ENCODE measurements at places on chromosomes 1 and 21.

- H3K27ac ChIP-seq = peak overlapping the region; percentile 76
- no peak for DNase-seq
- H3K4me1 ChIP-seq = no peaks in the 10 kb centered on the region
- H3K4me3 ChIP-seq = peak overlapping the region; percentile 25
- H3K36me3 ChIP-seq = no peaks in the 10 kb centered on the region
These were observed 625 bp downstream of the KLHDC7A start for GRCh38 chr1:18481190-18481920.

DNA sequence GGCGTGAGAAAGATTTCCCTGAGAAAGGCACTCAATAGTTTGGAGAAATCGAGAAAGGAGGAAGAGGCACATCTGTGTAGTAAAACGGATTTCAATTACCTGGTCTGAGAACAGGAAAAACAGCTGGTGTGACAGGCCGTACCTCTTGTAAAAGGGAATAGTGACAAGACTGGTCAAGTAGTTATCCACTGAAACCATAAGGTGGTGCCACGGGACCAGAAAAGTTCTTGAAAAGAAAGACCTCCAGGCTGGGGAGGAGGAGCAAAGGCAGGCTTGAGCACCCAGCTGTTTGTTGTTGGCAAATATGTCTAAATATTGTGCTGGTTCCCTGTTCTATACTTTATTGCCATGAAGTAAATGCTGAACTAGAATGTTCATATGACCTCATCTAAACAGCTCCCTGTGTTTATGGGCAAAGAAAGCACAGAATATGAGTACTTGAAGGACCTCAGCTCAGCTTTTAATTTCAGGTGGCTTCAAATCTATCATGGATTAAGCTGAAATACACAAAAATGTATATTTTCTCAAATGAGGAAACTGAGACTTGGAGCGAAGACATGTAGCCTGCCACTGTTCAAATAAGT, 4.0 kb downstream of the HAO2 start:
- no peak overlapping the region for H3K27ac ChIP-seq
- peaks cover 4% of the 10 kb centered on the region for H3K4me1 ChIP-seq
- no peak for DNase-seq
- H3K27me3 ChIP-seq = no peaks in the 10 kb centered on the region

DNA sequence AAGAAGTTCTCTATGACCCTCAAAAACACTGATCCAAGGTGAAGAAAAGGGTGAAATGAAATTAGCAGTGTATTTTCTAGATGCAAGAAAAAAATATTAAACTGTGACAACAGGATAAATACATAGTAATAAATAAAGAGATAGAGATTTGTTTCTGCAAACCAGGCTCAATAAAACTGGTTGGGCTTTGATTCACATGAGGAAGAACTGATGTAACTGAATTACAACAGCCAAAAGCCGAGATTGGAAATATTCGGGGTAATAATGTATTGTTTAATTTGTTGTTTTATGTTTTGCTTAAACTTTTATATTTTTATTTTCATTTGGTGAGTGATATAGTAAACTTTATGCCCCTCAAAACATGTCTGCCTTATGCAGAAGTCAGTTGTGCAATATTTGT, 285.0 kb downstream of the BRINP3 start:
- H3K36me3 ChIP-seq = no peaks in the 10 kb centered on the region
- no peak overlapping the region for H3K4me3 ChIP-seq
- no peak overlapping the region for H3K27ac ChIP-seq
- no peaks in the 10 kb centered on the region for H3K4me1 ChIP-seq
- H3K27me3 ChIP-seq = no peaks in the 10 kb centered on the region

GRCh38 chr1:208192995-208193394, 51.2 kb downstream of the PLXNA2 start:
- no peak for DNase-seq
- H3K27ac ChIP-seq = no peak overlapping the region
- H3K27me3 ChIP-seq = no peaks in the 10 kb centered on the region
- H3K4me3 ChIP-seq = no peak overlapping the region

DNA sequence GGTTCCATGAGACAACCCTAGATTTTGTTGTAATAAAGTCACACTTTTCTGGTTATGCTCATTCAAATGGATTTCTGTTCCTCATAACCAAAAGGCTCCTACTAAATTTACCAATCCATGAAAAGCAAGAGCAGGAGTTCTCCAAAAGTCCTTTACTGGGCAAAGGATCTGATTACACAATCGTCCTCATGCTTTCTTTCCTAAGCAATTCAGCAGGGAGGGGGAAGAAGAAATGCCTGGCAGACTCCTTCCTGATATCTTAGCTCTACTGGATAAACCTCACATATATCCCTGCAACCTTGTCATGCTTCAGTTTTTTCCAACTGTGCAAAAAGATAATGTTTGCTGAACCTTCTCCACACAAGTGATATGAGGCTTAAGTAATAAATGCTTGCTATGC, 67.6 kb upstream of the GUCA2B start:
- H3K4me1 ChIP-seq = no peaks in the 10 kb centered on the region
- H3K4me3 ChIP-seq = no peak overlapping the region
- no peak for DNase-seq
- no peak overlapping the region for H3K27ac ChIP-seq
- H3K27me3 ChIP-seq = no peaks in the 10 kb centered on the region

- H3K4me3 ChIP-seq = no peak within 1 kb of the TSS
- H3K4me1 ChIP-seq = no peaks in the 10 kb centered on the region
- no peak for DNase-seq
- H3K27ac ChIP-seq = no peak within 1 kb of the TSS
These were observed at the start of gene OR14I1 for GRCh38 chr1:248702714-248703113. Gene OR14I1, minus strand, starts transcription at chr1:248702766.

DNA sequence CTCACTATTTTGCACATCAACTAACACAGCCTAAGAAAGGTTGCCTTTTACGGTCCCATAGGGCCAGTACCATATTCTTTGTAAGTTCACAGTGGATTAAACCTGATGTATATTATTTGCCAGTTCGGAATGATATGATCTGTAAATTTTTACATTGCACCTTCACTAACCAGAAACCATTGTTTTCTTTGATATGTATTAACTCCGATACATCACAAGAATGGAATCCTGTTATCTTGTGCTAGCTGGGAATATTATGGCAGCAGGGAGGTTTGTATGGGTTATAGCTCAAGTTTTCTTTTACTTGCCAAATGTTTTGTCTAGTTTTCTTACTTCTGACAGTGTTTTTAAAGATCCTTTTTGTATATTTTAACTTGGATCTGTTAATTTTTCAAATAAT, 51.4 kb upstream of the S1PR1 start:
- H3K27ac ChIP-seq = no peak overlapping the region
- no peaks in the 10 kb centered on the region for H3K27me3 ChIP-seq
- no peaks in the 10 kb centered on the region for H3K4me1 ChIP-seq
- no peak for DNase-seq
- no peaks in the 10 kb centered on the region for H3K36me3 ChIP-seq
- no peak overlapping the region for H3K4me3 ChIP-seq

All from esophagus squamous epithelium (tissue), 5 donors.